ENCODE measurements at places on chromosomes 12 and 14.

DNA sequence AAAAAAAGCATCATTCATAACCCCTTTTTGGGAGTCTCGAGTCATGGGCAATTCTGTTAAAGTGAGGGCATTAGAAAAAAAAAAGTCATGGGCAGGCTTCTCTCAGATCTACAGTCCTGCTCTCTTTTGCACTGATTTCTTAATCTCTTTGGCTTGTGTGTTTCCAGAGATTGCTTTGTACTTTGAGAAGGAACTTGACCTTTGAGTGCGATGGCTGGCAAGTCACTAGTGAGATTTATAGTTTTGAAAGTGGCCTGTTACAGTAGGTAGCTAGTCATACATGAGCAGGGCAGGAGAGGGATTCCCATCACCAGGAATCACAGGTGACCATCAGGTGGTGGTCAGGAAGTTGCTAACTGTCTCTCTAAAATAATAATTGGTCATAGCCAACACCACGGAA, 119.6 kb downstream of the KCNMB4 start:
- DNase-seq: no peak

GRCh38 chr14:81946834-81947798, 413.5 kb upstream of the SEL1L start:
- DNase-seq: no peak

- no peak for DNase-seq
Measured at GRCh38 chr14:32200368-32201192, 1.3 kb upstream of the RNU6-7 start.

DNA sequence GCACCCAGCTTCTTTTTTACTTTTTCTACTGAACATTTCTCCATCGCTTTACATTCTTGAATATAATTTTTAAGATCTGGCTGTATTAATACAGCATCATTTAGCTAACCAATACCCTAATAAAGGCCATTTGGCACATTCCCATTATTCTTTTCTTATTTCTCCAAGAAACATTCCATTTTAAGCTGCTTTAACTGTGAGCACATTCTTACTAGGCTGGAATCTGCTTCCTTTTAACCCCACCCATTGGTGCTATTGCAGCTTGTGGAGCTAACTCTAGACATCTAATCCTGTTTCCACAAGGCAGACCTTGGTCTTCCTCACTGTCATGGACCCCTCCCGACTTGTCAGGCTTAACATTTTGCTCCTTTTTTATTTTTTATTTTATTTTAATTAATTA, 15.2 kb downstream of the CALM1 start:
- no peak for DNase-seq

DNA sequence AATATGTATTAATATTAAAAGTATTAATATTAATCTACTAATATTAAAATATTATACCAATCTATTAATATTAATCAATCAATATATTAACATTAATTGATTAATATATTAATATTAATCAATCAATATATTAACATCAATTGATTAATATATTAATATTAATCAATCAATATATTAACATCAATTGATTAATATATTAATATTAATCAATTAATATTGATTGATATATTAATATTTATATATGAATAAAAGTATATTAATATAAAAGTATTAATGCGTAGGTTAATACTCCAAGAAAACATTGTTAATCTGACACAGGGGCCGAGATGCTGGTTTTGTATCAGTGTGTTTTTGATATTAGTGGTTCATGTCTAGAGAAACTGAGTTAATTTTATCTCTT, 1430.1 kb upstream of the SEL1L start:
- no peak for DNase-seq

GRCh38 chr14:39243831-39244230, 10.1 kb downstream of the MIA2 start:
- no peak for DNase-seq

DNA sequence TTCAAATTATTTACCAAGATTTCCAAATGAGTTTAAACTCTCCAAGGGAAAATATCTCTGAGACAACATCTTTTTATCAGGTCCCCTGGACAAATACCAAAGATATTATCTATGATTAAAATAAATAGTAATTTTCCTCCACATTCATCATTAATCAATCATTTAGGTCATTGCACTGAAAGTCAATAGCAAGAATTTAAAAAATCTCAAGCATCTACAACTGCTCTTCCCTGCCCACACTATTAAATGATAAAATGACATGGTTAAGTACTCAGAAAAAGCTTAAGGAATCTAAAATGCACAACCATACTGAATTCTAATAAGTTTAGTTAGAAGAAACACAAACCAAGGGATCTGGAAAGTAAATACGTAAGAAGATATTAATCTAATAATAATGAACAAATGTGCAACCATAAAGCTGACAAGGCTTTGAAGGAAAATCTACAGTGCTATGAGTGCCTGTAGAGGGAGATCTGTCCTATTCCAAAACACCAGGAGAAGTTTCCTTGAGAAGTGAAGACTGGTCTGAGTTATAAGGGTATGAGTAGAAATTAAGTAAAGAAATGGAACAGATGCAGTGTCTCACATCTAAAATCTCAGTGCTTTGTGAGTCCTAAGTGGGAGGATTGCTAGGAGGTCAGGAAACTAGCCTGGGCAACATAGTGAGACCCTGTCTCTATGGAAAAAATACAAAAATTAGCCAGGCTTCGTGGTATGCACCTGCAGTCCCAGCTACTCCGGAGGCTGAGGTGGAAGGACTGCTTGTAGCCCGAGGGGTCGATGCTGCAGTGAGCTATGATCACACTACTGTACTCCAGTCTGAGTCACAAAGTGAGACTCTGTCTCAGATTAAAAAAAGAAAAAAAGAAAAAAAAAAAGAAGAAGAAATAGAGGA, 19.2 kb downstream of the INTS13 start:
- DNase-seq: no peak

GRCh38 chr12:63317286-63317846, 166.4 kb upstream of the AVPR1A start:
- DNase-seq: no peak

- DNase-seq: no peak
Measured at GRCh38 chr12:123522164-123522563, 11.4 kb downstream of the RILPL1 start.

- no peak for DNase-seq
Measured at GRCh38 chr14:61179061-61179690, 102.0 kb downstream of the TMEM30B start.

DNA sequence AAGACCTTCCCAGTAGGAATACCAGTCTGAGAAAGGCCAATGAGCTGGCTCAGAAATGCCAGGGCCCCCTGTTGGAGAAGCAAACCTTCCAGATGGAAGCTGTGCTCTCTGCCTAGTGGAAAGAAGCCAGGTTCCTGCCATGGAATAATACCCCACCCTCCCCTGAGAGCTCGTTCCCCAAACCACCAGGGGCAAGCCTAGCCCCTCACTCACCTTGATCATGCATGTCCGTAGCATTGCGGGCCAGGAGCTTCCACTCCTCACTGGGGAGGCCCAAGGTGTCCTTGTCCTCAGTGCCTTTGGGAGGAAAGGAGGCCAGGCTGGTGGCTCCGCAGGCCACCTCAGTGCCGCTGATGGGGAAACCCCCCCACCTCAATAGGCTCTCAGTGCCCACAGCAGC, 20.1 kb downstream of the AHSA1 start:
- no peak for DNase-seq

GRCh38 chr12:98595243-98595988, 1.9 kb downstream of the SLC25A3 start:
- DNase-seq: no peak

GRCh38 chr14:24167469-24168114, 4.3 kb upstream of the REC8 start:
- DNase-seq: no peak

GRCh38 chr14:68978172-68978911, 760 bp downstream of the ACTN1 start:
- DNase-seq: peak; percentile 68

- no peak for DNase-seq
Measured at GRCh38 chr14:98900798-98901197, 371.2 kb downstream of the BCL11B start.

DNA sequence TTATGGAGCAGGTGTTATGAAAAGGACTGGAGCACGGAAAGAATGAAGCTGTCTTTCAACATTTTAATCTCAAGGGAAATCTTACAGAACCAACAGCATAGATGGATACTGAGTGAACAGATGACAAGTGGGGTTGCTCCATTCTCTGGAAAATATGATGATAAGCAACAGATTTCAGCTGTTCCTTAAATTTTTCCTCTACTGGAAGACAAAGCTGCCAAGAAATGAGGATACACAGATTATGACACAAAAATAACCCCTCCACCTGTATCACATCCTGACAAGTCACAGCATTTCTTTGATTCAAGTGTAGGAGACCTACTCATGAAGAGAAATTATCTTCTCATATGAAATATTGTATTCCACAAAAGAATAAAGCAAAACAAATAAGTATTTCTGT, 13.0 kb upstream of the TMTC2 start:
- no peak for DNase-seq

- DNase-seq: no peak
Measured at GRCh38 chr14:102471921-102472790, 37.4 kb downstream of the ANKRD9 start.

DNA sequence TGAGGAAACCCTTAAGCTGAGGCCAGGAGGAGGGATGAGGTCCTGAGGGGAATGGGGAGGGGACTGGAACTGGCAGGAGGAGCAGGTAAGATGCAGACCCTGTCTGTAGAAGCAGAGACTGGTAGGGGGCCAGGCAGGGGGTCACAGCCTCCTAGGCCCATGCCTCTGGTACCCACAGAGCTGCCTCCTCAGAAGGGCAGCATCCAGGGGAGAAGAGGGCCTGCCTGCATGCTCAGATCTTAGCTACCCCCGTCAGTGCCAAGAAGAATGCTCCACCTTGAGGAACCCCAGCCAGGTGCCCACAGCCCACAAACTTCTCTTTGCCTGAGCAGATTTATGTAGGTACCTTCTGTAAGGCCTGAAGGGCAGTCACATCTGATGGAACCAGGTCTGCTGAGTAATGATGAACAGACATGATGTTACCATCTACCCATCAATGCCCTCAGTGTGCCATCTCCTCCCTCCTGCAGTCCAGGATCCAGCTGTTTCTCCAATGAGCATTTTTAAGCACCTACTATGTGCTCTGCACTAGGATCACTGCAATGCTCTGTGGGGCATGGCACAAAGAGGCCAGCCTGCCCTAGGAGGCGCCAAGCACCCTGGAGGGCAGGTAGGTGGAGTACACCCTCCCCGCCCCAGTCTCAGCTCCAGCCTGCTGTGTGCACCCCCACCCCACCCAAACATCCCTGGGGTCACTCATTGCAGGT, 24.8 kb upstream of the ZFP36L1 start:
- DNase-seq: no peak

Measured in HEK293T (cell line).